ENCODE measurements at places on chromosomes 2 and 18.

- DNase-seq: no peak
Measured at GRCh38 chr2:36352701-36353100, 2.9 kb upstream of the CRIM1 start.

DNA sequence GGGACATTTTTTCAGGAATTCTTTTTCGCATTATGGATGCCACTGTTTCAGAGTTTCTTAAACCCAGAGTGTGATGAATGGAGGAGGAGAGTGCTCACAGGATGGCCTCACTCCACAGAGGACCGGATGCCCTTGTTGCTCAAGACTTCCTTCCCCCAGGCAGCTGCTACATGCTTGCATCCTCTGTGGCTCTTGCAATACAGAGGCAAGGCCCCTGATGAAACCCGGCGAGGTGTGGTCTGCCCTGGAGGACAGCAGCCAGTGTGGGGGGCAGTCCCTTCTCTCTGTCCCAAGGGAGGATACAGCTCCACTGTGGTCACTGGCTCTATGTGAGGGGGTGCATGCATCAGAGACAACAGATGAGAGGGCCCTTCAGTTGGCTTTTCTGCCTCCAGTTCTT, 109.6 kb downstream of the SH3RF3 start:
- peak; percentile 56 for DNase-seq

- no peak for DNase-seq
Measured at GRCh38 chr2:197028230-197028629, 101.7 kb upstream of the PGAP1 start.

DNA sequence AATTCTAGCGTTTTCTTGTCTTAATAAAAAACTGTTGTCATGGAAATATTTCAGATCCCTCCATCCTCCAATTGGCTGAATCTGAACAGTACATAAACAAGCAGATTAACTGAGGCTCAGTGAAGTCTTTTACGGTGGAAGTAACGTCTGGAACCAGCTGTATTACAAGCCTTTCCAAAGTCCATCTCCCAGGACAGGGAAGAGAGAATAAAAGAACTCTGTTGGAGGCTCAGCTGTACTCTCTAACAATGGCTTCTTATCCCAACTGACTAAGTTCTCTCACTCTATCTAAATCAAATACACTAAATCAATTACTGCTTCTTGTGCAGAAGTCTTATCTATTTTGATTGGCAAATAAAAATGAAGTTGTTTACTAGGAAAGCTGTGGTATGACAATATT, 19.9 kb upstream of the NEDD4L start:
- DNase-seq: no peak

DNA sequence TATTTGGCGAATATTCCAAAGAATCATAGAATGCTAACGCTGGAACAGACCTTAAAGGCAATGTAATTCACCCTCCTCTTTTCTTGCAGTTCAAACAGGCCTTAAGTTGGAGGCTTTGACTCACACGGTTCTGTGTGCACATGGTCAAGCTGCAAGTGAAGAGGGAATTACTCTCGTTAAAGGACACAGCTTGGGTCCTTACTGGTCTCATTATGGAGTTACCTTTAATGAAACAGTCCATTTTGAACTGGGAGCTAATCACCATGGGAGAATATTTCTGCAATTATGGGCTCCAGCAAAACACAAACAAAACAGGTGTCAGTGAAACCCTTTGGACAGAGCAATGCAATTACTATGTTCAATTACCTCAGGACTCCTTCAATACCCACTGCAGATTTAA, 135.5 kb downstream of the GAREM1 start:
- DNase-seq: no peak

Measured in hippocampal formation (tissue), 2 donors.